Fibroblast of the aortic adventitia (primary cell): ENCODE measurements at places on chromosomes 2 and 18. TPM values are rescaled to one million over a fixed set of nuclear protein-coding genes. Genes with fewer than 3 reads are reported as not detected.

Gene PDE1A
- 18.7 and 34.9 TPM in 2 replicates for total RNA-seq

Gene SCG2
- total RNA-seq = 0.63 and 3.4 TPM in 2 replicates

Gene ACVR1
- 16.2 and 32.9 TPM in 2 replicates for total RNA-seq

Gene GCG
- not detected in 2 replicates for total RNA-seq
